ENCODE measurements at places on chromosomes 4 and X.

DNA sequence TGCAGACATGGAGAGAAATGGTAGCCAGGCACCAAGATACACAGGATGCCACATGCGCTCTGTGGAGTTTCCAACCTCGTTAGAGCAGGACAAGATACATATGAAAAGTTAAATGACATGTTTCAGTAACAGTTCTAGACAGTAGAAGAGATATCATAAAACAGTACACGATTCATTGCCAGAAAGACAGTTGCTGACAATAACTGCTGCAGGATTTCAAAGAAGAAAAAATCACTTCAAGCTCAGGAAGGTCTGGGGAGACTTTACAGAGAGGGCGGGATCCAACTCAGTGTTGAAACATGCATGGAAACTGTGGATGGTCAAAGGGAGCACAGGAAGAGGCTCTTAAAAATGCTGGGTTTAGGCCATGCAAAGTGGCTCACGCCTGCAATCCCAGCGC is 31.0 kb downstream of the DCTD start:
- DNase-seq, result no peak

GRCh38 chrX:73817393-73818199 is 254.6 kb downstream of the CHIC1 start:
- DNase-seq, result no peak

DNA sequence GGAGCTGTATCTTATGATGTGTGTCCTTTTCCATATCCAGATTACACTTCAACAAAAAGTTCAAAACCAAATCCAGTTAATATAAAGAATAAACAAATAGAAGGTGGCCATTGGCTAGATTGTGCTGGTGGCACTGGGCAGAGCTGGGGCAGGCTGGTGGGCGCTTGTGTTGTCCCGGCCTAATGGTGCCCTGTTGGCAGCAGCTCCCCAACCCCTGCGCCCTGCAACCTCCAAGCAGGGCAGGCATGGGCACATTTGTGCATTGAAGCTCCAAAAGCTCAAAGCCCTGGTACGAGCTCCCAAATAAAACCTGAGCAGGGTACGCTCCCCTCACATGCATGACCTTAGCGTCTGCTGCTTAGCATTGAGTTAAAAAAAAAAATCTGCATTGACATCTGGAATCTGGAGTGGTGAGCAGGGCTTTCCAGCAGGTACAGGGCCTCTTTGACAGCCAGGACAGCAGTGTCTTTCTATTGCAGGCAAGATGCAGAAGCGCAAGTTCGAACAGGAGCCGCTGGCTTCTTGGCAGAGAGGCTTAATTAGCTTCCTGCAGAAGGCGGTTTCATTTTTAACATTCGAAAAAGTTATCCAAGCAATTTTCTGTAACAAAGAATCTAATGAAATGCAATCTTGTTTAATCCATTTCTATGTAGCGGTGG is 25.9 kb upstream of the NYX start:
- DNase-seq, result no peak

GRCh38 chr4:108107729-108108382 is 60.9 kb downstream of the LEF1 start:
- peak; percentile 55 for DNase-seq

- DNase-seq, result no peak
Observed at GRCh38 chrX:79719568-79720231, 294.9 kb upstream of the TBX22 start.

DNA sequence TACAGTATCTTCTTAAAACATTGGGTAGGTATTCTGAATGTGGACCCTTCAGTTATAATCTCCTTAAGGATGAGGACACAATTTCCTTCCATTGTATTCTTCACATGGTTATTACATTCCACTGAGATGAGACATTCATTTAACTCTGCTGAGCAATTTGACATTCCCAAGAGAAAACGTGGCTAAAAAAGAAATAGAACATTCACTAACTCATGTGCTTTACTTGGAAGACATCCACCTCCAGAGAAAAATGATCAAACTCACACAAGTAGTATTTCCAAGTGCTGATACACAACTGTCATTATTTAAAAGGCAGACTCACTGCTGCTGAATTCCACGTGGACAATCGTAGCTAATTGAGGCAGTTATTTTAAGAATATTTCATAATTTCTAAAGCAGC is 227.9 kb upstream of the ANKRD50 start:
- no peak for DNase-seq

DNA sequence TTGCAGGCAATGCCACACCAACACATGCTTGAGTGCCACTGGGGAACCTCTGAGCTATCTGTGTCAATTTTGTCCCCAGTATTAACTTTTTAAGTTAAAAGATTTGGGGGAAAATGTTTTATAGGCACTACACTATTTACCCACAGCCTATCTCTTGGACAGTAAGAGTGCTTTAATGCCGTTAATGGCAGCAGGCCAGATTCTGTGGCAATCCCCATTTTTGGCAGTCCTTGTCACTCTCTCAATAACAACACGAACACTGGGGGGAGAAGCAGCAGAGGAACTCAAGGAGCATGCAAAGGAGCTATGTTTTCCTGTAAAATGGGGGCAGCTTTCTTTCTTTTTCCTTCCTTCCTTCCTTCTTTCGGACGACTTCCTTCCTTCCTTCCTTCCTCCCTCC is 168.6 kb downstream of the NSUN7 start:
- DNase-seq, result no peak

DNA sequence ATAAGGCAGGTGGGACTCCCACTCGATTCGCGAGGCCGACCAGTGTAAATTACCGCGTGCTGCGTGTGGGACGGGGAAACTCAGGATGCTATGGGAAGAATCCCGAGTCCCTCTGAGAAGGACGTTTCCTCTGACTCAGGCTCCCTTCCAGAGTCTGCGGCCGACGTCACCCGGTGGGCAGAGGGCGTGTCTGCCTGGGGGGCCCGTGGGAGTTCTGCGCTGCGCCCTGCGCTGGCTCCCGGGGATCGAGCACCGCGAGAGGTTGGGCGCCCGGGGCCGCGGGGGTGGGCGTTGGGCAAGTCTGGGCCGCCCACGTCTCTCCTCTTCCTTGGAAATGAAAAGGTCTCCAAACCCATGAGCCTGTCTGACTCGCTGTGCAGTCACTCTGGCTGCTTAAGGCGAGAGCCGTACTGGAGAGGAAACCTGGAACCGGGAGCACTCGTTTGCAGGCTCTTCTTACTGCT is 568 bp downstream of the NIPAL1 start:
- peak; percentile 61 for DNase-seq

GRCh38 chrX:21728276-21728968 is 29.5 kb downstream of the SMPX start:
- DNase-seq, result no peak

DNA sequence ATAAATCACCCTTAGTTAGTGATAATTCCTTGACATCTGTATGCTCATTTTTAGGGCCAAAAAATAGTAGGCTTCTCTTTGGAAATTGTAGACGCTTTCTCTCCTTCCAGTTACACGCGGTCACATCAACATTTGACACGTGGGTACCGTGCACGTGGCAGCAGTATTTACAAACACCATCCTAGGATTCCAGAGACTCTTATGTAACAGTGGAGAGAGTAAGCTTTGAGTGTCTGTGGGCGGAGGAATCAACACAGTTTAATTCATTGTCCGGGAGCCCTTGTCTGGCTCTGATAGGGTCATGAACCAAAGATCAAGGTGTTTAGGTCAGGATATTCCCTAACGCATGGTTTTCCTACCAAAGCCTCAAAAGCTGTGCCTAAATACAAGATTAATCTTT is 12.2 kb downstream of the TET2 start:
- no peak for DNase-seq

GRCh38 chr4:15457406-15458201 is 12.1 kb upstream of the CC2D2A start:
- peak; percentile 1 for DNase-seq

DNA sequence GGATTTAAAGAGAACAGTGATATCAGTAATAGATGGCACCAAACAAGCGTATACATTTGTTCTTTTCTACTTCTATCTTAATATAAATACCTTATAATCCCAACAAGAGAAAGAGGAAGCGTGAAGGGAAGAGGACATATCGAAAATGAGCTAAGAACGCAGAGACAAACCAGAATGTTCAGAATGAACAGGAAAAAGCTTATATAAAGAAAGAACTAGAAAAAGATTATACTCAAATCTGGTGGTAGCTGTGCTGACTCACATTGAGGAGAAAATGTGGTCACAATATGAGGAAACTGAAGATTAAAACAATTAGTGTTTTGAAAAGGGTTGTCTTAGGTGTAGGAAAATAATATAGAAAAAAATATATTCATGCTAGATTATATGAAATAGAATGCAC is 2.0 kb upstream of the GPR34 start:
- no peak for DNase-seq

DNA sequence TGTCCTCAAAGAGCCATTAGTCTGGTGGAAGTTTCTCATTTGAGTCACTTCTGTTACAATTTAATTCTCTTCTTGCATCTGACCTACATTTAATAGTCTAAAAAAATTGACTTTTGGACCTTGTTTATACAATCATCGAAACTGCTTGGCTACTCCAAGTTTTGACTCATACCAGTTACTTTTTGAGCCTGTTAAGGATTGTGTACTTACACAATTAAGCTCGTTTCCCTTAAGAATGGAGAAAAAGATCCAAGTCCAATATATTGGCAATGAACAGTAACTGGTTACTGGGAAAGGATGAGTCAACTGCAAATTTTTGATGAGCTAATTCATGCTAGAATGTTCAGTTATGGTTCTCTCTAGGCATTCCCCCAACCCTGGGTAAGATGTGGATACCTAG is 58.2 kb downstream of the DCX start:
- no peak for DNase-seq

DNA sequence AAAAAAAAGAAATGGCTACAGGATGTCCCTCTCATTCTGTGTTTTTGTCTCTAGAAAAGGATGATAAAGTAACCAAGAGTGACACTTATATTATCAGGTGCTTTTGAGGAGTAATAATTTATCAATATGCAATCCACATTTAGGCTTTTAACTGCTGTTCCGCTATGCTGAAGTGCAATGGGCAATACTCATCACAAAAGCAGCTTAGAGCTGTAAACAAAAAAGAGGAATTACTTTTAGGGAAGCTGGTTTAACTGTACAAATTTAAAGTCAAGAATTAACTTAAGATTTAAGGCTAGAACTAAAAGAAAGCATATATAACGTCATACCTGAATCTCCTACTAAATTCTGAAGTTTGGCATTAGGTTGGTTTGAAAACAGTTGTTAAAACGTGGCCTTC is 93.5 kb upstream of the DDX3X start:
- DNase-seq, result no peak

DNA sequence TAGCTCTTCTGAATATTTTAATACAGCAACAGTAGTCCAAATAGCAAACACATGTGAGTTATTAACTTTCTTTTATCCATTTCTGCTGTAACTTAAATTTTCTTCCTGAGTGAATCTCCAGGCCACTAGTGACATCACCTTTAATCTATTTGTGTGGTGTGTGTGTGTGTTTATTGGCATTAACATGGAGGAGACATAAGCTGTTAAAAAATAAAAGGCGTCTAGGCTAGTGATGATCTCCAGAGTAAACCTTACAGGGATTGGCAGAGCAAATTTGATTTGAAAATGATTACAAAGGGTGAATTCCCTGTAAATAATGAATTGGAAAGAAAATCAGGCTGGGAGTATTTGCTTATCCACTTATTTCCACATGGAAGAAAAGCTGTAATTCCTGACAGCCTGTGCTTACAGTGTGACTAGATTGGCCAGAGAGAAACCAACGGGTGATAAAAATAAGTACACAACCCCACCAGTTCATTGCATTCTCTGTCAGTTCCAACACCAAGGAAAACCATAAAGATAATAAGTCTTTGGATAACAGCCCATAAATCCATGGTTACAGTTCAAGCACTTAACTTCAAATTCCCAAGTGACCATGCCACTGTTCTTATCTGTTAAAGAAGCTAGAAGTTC is 186.1 kb downstream of the ENOX2 start:
- DNase-seq, result no peak

DNA sequence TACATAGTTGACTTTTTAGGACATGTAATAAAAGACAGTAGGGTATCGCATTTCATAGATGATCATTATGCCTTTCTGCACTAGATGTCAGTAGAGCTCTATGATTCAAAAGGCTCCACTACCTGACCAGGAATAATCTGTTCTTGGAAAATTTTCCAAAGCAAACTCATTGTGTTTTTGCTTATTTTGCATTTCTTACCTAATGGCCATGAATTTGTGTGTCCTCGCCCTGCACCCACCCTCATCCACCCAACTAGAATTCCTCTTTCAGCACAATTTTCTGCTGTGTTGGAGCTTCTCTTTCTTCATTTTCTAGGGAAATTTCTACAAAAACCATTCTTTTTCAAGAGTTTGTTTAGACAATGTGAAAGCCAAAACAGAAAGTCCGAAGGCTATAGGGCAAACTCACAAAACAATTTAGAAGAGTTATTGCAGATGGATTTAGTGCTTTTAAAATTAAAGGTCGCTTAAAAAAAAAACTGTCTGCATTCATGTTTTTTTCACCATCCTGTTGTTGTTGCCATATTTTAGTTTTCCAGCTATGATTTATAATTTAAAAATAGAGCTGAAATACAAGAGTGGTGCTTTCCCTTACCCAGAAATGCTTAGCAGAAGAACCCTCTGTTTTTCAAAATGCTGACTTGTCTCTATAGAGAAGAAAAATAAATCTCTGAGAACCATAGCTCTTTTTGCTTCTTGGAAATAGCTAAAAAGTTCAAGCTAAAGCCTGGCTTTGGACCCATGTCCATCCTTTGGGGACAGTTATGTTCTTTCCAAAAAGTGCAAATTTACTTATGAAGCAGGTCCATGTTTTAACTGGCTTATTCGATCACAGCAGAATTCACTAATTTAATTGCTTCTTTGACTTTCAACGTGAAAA is 183.7 kb downstream of the SPATA18 start:
- DNase-seq, result no peak

- no peak for DNase-seq
Observed at GRCh38 chr4:165360985-165361670, 17.7 kb upstream of the CPE start.

DNA sequence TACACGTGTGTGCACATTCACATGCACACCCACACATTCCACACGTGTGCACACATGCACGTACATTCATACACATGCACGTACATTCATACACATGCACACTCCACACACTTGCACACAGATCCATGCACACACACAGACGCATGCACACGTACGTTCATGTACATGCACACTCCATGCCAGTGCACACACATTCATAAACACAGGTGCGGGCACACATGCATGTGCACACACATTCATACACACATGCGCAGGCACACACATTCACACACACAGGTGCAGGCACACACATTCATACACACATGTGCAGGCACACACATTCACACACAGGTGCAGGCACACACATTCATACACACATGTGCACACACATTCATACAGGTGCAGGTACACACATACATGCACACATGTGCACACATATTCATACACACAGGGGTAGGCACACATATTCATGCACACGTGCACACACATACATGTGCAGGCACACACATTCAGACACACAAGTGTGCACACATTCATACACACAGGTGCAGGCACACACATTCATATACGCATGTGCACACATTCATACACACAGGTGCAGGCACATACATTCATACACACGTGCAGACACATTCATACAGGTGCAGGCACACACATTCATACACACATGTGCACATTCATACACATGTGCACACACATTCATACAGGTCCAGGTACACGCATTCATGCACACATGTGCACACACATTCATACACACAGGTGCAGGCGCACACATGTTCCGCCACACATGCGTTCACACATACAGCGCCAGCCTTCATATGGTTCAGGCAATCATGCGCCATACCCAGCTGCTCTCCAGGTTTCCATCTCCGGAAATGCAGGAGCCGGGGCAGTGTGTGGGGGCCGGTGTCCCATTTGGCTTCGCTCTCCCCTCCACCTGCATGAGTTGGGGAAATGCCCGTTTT is 124.8 kb downstream of the HMX1 start:
- no peak for DNase-seq
